ENCODE measurements at places on chromosomes 16 and 17.

DNA sequence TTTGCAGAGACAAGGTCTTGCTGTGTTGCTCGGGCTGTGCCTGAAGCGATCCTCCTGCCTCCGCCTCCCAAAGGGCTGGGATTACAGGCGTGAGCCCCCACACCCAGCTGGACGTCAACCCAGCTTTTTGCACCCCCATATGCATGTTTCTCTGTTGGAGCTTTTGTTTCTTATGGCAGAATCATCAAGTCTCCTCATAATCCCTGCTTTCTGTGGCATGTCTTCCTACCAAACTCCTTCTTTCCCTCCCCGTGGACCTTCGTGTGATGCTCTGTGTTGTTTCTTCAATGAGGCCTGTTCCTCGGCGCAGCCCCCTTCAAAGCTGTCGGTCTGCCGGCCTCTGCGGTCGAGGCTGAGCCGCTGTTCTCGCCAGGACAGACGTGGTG, 71.6 kb downstream of the METRNL start:
- DNase-seq, result no peak

DNA sequence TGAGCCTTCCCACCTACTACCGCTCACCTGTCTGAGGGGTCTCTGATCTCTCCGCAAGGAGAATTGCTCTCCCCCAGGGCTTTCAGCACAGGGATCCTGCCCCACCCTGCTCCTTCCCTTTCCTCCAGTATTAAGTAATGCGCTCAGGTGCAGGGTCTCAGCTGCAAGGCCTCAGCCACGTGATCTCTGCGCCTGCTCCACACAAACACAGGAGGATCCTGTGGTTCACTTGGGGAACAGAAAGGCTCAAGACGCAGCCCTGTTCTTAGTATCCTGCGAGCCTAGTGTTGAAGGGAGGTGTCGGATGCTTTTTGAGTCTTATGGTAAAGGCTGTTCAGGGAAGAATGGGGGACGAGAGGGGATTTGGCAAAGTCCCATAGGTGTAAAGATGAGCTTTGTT, 41.6 kb upstream of the GCSH start:
- DNase-seq, result no peak

GRCh38 chr16:62738666-62739460, 702.6 kb upstream of the CDH8 start:
- DNase-seq, result no peak

DNA sequence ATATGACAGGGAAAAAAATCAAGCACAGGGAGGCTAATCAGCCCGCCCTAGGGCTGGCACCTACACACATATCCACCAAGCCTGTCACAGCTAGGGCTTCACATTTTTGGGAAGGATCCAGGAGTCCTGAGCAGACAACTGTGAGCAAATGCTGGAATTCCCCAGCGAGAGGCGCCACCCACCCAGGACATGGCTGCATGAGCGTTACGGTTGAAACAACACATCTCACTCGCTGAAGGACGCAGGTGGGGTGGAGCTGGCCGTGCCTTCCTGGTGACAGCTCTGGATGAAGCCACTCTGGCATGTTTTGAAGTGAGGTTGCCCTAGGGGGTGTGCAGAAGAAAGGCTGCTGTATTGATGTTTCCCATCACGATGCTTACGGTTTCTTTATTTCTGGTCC, 315.1 kb upstream of the EEF2KMT start:
- DNase-seq, result no peak

DNA sequence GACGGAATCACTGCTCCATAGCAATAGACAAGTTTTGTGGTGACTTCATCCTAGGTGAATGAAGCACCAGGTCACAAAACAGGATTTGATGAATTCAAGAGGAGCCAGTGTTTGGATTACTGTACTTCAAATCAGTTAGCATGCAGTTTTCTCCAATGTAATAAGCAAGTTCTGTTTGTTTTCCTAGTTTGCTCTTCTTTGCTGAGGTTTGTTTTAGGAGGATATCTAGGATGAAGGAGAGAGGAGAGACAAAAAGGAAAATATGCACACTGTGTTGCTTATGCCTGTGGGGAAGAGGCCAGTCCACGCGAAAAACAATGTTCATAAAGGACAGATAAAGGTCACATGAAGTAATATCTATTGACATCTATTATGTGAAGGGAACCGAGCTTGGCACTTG, 9.0 kb downstream of the KRT37 start:
- no peak for DNase-seq

DNA sequence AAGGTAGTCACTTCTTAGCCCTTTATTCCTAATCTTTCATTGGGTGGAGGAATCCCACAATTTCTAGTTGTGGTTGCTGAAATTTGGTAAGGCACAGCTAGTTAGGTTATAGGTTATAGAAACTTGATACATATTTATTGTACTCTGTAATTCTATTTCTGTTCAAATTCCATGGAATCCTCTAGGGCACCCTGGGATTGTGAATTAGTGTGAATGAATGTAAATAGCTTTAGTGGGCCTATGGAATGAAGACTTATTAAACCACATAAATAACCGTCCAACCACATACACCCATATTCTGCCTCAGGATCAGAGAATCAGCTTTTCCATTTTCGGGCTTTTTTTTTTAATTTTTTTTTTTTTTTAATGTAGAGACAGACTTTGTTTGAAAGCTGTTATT, 9.2 kb downstream of the TANC2 start:
- DNase-seq, result no peak

All from AML-193 (cell line).